Mucosa of gallbladder (tissue), 1 donor: ENCODE measurements at places on chromosomes 7 and 10. TPM values are rescaled to one million over a fixed set of nuclear protein-coding genes. Genes with fewer than 3 reads are reported as not detected.

GRCh38 chr7:127782654-127783559, 130.9 kb downstream of the SND1 start:
- no peak for DNase-seq

- no peak for DNase-seq
These were observed 227.5 kb downstream of the THSD7A start for GRCh38 chr7:11604505-11604904.

DNA sequence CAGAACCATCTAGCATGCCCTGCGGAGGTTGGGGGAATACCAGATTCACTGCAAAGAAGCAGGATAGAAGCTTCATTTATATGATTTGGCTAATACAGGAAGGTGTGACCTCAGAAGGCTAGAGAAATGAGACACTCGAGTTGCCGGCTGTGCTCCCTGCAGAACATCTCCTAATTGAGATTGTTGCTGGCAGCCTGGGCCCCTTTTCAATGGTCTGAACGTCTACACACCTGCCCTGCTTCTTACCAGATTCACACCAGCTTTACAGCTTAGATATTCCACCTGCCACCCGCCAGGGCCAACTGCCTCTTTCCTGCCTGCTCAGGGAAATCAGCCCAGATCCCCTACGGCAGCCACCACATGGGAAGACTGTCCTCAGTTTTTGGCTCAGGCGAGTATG, 475.3 kb upstream of the AUTS2 start:
- DNase-seq = no peak

- no peak for DNase-seq
These were observed 5.1 kb upstream of the CSGALNACT2 start for GRCh38 chr10:43132867-43133787.

DNA sequence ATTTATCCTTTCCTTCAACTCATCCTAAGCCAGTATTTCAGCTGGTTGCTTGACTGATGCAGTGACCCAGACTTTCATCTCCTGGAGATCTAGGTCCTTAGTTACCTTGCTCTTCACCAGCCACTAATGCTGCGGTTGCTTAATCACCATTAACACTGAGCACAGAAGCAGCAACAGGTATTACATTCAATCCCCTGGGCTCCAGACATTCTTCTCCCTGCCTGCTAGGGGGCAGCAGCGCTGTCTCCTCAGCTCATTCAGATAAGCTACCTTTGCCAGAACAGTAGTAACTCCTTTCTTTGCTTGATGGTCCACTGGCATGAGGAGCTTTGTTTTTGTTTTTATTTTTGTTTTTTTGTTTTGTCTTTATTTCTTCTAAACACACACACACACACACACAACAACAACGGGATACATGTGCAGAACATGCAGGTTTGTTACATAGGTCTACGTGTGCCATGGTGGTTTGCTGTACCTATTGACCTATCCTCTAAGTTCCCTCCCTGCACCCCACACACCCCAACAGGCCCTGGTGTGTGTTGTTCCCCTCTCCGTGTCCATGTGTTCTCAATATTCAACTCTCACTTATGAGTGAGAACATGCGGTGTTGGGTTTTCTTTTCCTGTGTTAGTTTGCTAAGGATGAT, 1043.2 kb upstream of the C7orf33 start:
- DNase-seq = peak; percentile 17

DNA sequence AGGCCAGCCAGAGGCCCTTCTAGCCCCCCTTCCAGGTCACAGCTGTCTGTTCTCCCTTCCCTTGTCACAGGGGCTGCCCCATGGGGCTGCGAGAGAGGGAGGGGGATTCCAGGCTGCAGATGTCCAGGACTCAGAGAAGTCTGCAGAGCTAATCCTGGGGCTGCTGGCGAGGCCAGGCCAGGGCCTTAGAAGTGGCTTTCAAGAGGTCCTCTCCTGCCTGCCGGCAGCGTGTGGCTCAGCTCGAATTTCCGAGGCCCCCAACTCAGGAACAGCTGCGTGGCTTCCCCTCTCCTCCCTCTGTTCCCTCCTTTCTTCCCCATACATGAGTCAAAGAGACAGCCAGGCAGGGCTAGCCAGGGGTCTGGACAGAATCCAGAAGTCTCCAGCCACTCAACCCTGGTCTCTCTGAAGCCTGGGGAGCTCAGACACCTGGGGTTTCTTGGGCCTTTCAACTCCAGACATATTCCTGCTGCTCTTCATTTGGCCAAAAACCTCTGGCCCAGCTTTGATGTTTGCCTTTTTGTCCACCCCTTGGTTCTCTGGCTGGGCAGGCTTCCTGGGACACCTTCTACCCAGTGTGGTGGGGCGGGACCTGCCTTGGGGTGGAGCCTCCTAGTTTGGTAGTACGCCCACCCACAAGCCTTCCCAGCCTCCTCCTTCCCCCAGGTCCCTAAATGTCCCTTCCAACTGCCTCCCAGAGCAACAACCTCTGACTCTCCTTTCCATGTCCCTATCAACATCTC, 21.8 kb upstream of the EIF5AL1 start:
- no peak for DNase-seq

GRCh38 chr10:17088118-17088806, 41.3 kb downstream of the CUBN start:
- DNase-seq = no peak

DNA sequence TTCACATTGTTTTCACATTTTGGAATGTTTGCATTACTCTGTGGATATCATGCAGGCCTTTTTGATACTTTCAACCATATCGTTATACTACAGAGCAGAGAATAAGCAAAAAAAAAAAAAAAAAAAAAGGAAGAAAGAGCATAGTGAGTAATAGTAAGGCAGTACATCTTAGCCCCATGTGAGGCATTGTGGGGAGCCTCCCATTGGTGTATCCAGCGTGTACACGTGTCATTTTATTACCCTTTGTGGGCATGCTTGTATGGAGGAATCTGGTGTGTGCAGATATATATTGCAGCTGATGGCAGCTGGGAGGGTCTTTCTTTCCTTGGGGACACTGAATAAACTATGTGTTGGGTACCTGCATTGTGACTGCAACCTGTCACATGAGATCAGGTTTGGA, 19.6 kb downstream of the R3HCC1L start:
- no peak for DNase-seq

- DNase-seq = no peak
These were observed 287.7 kb downstream of the IPMK start for GRCh38 chr10:57979956-57980355.

- DNase-seq = no peak
These were observed 8.3 kb upstream of the SLC25A13 start for GRCh38 chr7:96330193-96330592.

DNA sequence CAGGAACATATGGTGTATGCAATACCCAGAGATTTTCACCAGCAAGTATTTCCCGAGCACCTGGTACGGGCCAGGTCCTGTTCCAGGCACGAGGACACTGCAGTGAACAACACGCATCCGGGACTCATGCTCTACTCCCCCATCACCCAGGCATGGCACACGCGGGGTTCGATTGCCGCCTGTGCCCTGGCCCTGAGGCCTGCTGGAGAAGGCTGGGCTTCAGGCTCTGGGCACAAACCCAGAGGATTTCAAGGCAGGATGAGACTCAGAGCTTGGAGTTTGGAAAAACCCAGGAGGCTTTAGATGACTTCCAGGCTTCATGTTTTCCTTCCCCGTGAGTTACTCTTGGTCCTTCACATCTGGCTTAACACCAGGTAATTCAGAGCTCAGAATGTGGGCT, 143.5 kb downstream of the NEURL1 start:
- no peak for DNase-seq

DNA sequence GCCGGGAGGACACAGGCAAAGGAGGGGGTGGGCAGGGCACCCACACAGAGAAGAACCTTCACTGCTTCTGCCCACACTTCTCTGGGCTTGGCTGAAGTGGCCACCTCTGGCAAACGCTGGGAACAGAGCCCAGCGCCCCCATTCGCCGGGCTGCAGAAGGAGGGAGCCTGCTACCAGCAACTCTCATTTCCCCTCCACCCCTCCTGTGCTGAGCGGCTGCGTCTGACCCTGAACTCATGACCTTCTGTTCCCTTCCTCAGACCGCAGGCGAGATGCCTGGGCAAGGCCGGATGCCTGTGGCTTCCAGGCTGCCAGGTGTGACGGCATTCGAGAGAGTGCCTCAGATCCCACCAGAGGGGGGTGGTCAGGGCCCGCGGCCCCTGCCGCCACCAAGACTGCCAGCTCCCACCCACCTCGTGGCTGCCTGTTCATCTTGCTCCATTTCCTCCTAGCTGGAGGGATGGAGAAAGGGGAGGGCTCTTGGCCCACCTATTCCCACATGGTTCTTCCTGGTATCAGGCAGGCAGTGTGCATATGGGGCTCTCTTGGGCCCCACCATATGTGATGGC, 19.8 kb downstream of the DNAJB12 start:
- DNase-seq = peak; percentile 93

- DNase-seq = no peak
These were observed 17.6 kb upstream of the GDI2 start for GRCh38 chr10:5830629-5831445.

DNA sequence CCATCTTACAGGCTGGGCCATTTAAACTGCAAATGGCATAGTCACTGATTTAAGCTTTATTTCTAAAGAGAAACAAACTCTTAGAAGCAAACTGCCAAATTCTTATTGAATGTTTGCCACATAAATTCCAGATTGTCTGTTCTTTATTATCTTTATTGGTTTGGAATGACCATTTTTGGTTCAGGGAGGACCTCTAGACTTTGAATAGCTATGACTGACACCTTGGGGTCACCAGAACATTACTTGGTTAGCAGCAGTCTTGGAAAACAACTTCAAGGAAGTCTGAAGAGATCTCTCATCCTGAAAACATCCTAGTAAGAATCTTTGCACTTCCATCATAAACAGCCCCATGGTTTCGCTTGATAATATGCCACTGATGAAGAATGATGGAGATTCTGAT, 197.1 kb downstream of the SUGCT start:
- no peak for DNase-seq

DNA sequence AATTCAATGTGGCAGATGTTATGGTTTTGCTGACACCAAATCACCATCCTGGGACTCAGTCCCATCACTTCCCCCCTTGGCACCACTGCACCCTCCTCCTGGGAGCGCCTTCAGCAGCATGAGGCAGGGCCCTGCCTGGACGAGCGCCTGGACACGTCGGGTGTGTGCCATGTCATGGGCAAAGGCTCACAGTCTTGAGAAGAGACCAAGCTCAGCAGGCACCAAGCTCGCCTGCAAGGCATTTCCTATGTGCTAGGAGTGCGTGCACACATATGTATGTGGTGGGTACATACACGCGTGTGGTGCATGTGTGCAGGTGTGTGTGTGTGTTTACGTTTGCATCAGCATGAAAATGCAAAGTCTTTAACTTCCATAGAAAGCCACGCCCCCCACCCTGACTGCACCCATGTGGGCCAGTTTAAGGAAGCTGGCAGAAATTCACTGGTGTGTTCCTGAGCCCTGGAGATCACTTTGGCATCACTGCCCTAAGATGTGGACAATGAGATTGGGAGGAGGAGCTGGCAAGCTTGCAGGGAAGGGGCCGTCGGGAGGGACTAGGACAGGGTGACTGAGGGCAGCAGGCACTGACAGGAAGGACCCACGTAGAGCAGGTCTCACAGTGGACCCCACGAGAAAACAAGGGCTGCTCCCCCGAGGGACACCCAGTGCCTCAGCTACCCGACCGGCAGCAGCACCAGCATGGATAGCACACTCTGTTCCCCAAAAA, 169.9 kb upstream of the PPP2R2D start:
- DNase-seq = no peak

Gene GJC3
- 0.26 TPM for total RNA-seq

Gene PALD1
- total RNA-seq = 15.5 TPM

Gene HHEX
- total RNA-seq = 69.2 TPM

Gene ZNF485
- 3.3 TPM for total RNA-seq

Gene PIP
- not detected for total RNA-seq

Gene DDX21
- total RNA-seq = 28.2 TPM

Gene IDI2
- total RNA-seq = not detected
